Stimulated activated CD4-positive, alpha-beta T cell treated with anti-CD3 and anti-CD28 coated beads, Interleukin-1b, Interleukin-23, amount 100 ng/mL, for 24 hours (primary cell): ENCODE measurements at places on chromosomes 4 and X.

GRCh38 chrX:101550362-101550750, at the start of gene ARMCX1:
Gene ARMCX1 (plus strand): TSS chrX:101550547. CDS start chrX:101552931, 2,384 bp downstream.
- no peak for DNase-seq

- DNase-seq: no peak
Observed at GRCh38 chr4:155033604-155034003, 174.8 kb upstream of the NPY2R start.

DNA sequence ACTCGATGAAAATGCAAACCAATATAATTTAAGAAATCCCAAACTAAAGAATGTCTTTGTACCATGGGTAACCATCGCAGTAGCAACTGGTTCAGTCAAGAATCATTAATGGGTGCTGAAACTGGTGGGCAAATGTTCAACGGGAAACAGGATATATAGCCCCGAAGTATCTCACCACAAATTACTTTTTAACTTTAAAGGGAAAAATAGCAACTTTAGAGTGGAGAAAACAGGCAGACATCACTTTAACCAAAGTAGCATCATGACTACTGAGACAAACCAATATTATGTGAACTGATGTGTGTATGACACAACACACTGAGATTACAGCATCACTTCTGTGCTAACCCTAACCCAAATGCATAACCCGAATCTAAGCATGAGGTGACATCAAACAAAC, 33.8 kb upstream of the SLAIN2 start:
- no peak for DNase-seq

- DNase-seq: no peak
Observed at GRCh38 chr4:113050371-113050755, 910 bp downstream of the ANK2 start.

- DNase-seq: no peak
Observed at GRCh38 chr4:138348055-138348454, 105.9 kb upstream of the SLC7A11 start.

GRCh38 chr4:113446019-113446418, 315.5 kb downstream of the CAMK2D start:
- no peak for DNase-seq

DNA sequence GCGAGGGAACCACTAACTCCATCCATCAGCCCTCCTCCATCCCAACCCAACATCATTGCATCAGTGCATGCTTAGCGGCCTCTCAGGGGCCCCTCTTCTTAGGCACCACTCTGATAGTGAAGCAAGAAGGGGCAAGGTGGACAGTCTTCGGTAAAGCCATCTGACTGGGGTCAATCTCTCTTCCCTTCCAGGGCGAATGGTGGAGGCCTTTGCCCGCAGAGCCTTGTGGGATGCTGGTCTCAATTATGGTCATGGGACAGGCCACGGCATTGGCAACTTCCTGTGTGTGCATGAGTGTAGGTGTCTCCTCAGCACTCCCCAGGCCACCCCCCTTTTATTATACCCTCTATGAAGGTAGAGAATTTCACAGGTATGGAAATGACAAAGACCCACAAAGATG, 18.8 kb upstream of the SASH3 start:
- DNase-seq: no peak

- DNase-seq: no peak
Observed at GRCh38 chrX:19177721-19178120, 55.5 kb upstream of the ADGRG2 start.
